ENCODE measurements at places on chromosomes 7 and 10. TPM values are rescaled to one million over a fixed set of nuclear protein-coding genes. Genes with fewer than 3 reads are reported as not detected.

STARD3NL gene
- 85.4 TPM for total RNA-seq

ELOVL3 gene
- total RNA-seq, result 0.83 TPM

HMX3 gene
- not detected for total RNA-seq

SPAM1 gene
- total RNA-seq, result not detected

NSUN6 gene
- total RNA-seq, result 13.5 TPM

NKX2-3 gene
- total RNA-seq, result not detected

ANXA8L1 gene
- total RNA-seq, result 0.44 TPM

MEOX2 gene
- total RNA-seq, result 0.83 TPM

VGF gene
- 0.87 TPM for total RNA-seq

MOGAT3 gene
- total RNA-seq, result not detected

MDFIC gene
- 57.7 TPM for total RNA-seq

FAM25C gene
- total RNA-seq, result not detected

Measured in smooth muscle cell of trachea (primary cell).